Fibroblast of gingiva (primary cell): ENCODE measurements at places on chromosomes 11 and 22.

DNA sequence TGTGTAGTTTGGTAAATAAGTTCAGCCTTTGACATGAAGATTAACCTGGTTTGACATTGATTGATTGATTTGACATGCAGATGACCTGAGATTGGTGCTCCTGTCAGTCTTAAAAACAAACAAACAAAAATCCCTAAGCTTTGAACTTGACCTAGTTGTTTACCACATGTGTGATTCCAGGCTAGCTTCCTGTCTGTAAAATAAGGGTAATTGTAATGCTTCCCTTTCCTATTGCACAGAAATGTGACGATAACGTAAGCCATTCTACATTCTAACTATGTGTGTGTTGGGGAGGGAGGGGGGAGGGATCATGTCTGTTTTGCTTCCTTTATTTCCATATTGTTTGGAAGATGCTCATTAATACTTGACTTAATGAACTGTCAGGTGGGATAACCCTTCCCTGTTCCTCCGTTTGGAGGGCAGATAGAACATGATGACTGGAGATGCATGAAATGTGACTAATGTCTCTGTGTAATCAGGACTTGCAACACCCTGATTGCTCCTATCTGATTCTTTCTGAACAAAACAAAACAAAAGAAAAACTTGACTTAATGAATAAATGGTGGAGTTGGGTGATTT is 106.1 kb upstream of the CLMP start:
- peak; percentile 28 for DNase-seq

- DNase-seq = no peak
These were observed 25.9 kb upstream of the KCNJ11 start for GRCh38 chr11:17414317-17414737.

GRCh38 chr11:31160504-31161422 is 208.8 kb downstream of the DCDC1 start:
- no peak for DNase-seq

- DNase-seq = no peak
These were observed 668 bp upstream of the CHST1 start for GRCh38 chr11:45665933-45666647.
